ENCODE measurements at places on chromosomes 5 and 9.

- DNase-seq, result peak; percentile 46
These were observed at the start of gene FUT7 for GRCh38 chr9:137031904-137032640. TSS of gene FUT7 (minus strand) at chr9:137032088. CDS start at chr9:137031991, 97 bp downstream.

DNA sequence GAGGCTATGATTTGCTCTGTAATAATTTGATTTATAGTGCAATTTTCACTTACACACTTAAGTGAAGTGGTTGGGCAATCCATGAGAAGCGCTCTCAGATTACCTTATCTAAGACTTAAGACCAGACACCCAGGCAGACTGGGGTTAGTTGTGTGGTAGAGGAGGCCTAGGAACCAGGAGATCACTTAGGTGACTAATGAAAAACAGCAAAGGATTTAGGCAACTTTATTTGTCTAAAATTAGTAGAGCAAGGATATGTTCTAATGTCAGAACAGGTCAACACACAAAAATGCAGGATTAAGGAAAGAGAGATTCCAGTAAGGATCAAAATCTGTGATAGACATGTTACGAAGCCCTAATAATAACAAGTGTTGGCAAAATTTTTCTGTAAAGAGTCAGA, 913.8 kb downstream of the TLE1 start:
- DNase-seq, result no peak

- no peak for DNase-seq
These were observed 315.9 kb downstream of the KDM4C start for GRCh38 chr9:7073706-7074105.

DNA sequence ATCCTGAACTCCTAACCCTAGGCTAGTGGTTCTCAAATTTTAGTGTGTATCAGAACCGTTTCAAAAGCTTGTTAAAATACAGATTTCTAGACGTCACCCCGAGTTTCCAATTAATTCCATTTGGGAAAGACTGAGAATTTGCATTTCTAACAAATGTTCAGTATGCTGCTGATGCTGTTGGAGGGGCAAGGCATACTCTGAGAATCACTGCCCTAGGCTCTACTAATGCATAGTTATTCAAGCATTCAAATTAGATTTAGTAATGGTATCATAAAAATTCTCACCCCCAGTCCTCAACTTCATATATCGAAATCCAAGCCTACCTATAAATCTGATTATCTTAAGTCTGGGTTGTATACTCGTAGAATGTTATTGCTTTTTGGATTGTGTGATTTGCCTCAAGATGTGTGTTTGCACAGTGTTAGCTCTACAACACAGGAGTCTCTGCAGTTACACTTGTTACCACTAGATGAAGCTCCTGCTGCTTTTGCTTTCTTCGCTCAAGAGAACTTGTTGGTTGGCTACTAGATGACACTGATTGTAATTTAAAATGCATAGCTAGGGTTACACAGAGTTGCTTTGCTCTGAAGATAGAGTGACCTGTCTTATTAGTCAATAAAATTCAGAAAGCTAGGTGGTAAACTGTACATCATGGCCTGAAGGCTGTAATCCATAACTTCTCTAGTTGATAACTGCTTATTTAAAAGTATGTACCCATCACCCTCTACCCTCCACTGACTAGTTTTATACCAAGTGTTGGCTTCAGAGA, 7.5 kb upstream of the ERAP2 start:
- peak; percentile 38 for DNase-seq

DNA sequence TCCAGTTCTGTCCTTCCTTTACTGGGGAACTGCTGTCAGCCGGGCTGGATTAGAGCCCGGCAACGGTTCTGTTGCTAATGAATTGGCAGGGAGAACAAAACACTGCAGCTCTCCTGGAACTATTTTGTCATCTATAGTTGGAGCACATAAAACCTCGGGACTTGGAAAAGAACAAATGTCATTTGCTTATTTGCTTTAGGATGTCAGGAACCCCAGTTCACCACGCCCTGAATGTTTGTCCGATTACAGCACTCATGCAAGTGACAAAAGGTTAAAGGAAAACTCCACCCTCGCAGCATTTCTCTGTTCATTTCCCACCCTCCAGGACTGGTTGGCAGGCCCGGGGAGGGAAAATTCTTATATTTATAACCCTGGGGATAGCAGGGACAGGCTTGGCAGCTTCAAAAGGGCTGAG, 66.4 kb upstream of the PLPP1 start:
- DNase-seq, result peak; percentile 7

DNA sequence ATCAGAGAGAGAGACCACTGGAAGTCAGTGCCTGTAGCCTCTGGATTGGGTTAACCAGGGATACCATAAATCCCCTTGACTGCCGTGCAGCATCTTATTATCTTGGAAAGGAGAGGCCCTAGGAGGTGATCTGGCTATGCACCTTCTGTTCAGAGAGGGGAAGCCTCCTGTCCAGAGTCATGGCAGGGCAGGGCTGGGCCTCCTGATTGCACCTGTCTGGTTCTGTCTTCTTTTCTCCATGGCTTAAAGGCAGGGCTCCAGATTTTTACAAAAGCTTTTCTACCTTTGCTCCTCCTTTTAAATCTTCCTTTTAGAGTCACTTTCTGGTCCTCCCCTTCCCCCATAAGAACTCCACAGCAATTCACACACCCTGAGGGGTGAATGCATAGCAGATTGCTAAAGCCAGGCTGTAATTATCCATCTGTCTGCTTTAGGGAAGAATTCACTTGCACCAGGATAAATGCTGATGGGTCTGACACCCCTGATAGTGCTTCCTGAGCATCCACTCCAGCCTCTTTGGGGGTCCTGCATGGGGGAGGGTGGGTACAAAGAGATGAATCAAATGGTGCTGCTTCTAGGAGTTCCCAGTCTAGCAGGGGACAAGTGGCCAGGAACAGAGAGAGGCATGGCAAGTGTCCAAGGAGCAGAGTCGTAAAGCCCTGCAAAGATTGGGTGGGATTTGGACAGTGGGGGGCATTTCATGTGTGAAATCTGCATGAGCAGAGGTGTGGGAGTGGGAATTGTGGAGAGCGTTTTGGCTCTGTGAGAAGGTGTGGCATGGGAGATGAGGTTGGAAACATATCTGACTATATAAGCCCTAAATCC, 141.3 kb upstream of the ALDH1B1 start:
- no peak for DNase-seq

- no peak for DNase-seq
These were observed 3.8 kb downstream of the OR2V2 start for GRCh38 chr5:181151146-181151545.

GRCh38 chr5:39755452-39755851, 330.7 kb upstream of the DAB2 start:
- no peak for DNase-seq

DNA sequence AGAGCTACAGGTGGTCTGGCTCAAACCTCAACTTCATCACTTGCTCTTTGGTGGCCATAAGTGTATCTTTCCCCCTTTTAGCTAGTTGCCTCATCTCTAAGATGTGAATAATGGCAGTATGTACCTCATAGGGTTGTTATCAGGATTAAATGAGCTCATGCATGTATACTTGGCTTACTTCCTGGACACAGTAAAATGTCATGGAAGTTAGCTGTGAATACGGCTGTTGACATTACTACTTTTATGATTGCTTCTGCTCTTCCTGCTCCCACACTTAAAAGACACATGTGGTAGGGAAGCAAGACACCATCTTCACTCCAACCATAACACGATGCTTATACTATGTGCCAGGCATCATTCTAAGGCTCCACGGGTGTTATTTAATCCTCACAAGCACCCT, 114.5 kb upstream of the GPR151 start:
- no peak for DNase-seq

GRCh38 chr5:170745481-170746071, 37.9 kb upstream of the GABRP start:
- DNase-seq, result no peak

GRCh38 chr5:1014781-1015221, 6.2 kb downstream of the NKD2 start:
- no peak for DNase-seq

DNA sequence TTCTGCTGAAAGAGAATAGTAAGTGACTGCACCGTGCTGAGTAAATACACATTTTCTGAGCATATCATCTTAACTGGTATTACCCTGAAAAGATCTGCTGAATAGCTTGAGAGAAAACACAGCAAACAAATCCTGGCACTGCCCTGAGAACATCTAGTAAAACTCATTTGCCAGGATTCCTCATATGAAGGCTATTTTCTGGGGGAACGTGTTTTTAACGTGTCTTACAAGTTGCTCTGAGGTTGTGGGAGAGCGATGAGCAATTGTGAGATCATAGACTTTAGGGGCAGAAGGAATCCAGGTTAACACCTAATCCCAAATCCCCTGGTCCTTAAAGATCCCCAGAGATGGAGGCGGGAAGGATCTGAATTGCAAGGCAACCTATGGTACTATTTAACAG, 331.9 kb upstream of the RFX3 start:
- DNase-seq, result no peak

GRCh38 chr9:5626727-5627634, 1.9 kb upstream of the RIC1 start:
- DNase-seq, result peak; percentile 51

GRCh38 chr9:17725399-17726010, 146.6 kb downstream of the SH3GL2 start:
- DNase-seq, result no peak

GRCh38 chr9:15142878-15143534, 164.0 kb downstream of the TTC39B start:
- peak; percentile 19 for DNase-seq

DNA sequence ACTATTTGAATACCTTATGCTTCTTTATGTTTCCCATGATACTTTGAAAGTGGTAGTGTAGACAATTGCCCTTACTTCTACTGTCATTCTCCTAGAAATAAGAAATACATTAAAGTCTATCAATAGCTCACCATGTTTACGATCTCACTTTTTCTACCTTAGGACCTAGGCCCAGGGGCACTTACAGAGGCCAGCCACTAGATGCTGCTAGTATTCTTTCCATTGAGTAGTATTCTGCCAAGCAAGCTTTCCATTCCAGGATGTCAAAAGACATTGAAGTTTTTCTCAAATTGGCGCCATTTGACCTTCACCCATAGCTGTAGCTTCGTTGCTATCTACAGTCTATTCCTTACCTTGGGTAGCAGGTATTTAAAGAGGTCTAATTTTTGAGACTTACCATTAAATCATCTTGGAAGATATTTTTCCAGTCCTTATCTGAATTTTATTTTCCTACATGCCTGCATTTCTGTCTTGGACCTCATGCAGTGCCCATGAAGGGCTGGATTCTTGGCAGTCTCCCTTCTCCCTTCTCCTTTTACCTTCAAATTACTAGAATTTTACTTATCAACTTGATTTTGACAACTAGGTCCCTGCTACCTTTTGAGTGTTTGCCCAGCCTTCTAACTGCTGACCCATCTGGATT, 246.0 kb upstream of the NUDT12 start:
- no peak for DNase-seq

GRCh38 chr9:133371261-133371711, 4.6 kb downstream of the SURF4 start:
- DNase-seq, result peak; percentile 79

DNA sequence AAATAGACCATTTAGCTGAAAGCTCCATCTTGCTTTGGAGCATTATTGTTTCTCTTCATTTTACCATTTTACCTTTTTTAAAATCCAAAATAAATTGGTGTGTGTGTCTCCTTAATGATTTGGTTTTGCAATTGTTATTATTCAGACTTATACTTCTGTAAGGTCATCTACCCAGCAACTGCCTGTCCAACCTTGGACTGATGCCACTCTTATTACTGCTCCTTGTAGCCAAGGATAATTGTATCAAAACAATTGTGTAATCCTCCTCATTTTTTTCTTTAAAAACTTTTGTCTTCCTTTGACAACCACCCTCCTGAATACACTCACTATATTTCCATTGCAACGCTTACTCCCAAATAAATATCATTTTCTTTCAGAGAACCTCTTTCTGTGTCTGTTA, 30.3 kb upstream of the HMGCR start:
- no peak for DNase-seq

GRCh38 chr5:31237174-31237573, 43.7 kb downstream of the CDH6 start:
- DNase-seq, result no peak

DNA sequence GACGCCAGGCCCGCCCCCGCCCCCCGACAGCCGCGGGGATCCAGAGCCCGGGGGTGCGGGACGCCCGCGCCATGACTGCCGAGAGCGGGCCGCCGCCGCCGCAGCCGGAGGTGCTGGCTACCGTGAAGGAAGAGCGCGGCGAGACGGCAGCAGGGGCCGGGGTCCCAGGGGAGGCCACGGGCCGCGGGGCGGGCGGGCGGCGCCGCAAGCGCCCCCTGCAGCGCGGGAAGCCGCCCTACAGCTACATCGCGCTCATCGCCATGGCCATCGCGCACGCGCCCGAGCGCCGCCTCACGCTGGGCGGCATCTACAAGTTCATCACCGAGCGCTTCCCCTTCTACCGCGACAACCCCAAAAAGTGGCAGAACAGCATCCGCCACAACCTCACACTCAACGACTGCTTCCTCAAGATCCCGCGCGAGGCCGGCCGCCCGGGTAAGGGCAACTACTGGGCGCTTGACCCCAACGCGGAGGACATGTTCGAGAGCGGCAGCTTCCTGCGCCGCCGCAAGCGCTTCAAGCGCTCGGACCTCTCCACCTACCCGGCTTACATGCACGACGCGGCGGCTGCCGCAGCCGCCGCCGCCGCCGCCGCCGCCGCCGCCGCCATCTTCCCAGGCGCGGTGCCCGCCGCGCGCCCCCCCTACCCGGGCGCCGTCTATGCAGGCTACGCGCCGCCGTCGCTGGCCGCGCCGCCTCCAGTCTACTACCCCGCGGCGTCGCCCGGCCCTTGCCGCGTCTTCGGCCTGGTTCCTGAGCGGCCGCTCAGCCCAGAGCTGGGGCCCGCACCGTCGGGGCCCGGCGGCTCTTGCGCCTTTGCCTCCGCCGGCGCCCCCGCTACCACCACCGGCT, 1.0 kb downstream of the FOXE1 start:
- DNase-seq, result peak; percentile 69

DNA sequence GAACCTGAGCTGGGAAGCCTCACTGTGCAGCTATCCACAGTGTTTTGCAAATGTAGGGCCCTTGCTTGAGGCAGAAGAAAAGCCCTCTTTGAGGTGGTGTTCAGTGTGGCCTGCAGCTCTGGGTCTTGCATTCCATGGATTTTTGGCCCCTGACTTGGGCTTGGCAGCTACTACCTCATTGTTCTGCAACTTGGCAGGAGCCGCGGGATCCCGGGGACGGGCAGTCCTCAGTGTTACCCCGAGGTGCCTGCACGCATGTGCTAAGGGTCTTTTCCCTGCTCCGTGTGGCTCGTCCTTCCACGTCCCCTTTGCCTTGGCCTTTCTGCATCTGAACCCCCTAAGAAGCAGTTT, 39.8 kb downstream of the NEK6 start:
- no peak for DNase-seq

DNA sequence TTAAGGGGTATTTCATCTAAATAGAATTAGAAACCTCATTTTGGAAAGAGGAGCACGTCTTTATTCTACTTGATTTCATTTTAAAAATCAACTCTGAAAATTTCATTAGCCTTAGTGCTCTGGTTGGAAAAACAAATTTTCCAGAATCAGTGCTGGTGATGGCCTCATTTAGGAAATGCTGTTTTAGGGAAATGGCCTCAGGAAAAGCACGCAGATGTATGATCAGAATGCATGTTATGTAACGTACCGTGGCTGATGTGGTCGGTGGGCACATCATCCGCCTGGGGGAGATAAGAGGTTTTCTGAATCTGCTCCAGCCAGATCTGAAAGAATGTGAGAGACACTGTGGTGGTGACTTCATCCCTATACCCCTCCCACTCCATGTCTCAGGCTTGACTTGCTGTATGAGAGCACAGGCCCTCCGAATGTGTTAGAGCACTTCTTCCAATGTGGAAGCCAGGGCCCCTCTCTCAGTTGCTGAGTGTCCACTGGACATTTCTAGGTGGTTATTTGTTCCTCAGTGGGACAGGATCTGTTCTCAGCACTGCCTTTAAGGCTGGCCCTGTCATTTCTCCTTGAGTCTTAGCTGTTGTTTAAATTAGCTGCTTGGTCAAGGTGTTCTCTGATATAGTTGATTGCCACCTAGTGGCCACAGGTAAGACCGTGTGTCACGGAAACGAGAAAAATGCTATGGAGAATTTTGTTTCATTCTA, 96.5 kb downstream of the ARHGAP26 start:
- DNase-seq, result peak; percentile 55

Data from CD4-positive, alpha-beta T cell treated with Interleukin-17A for 4 hours (primary cell).